ENCODE measurements at places on chromosomes 12 and 14. TPM values are rescaled to one million over a fixed set of nuclear protein-coding genes. Genes with fewer than 3 reads are reported as not detected.

GRCh38 chr12:111925171-111925570, 83.1 kb downstream of the MAPKAPK5 start:
- no peak overlapping the region for H3K27ac ChIP-seq
- no peaks in the 10 kb centered on the region for H3K27me3 ChIP-seq
- no peaks in the 10 kb centered on the region for H3K36me3 ChIP-seq
- no peaks in the 10 kb centered on the region for H3K4me1 ChIP-seq
- no peak overlapping the region for H3K4me3 ChIP-seq

- no peaks in the 10 kb centered on the region for H3K27me3 ChIP-seq
- H3K27ac ChIP-seq = no peak overlapping the region
- H3K36me3 ChIP-seq = no peaks in the 10 kb centered on the region
- DNase-seq = no peak
- H3K4me1 ChIP-seq = peaks cover 6% of the 10 kb centered on the region
These were observed 68.5 kb downstream of the DIP2B start for GRCh38 chr12:50573271-50573670.

GRCh38 chr12:103495469-103496456, at the start of gene C12orf42:
C12orf42 (minus strand) TSS chr12:103495968; CDS start chr12:103478426, 17,542 bp downstream.
- H3K27ac ChIP-seq = peak within 1 kb of the TSS; percentile 71
- peaks cover 12% of the 10 kb centered on the region for H3K27me3 ChIP-seq
- DNase-seq = peak; percentile 79
- H3K4me3 ChIP-seq = peak within 1 kb of the TSS; percentile 87

Gene TPH2
- total RNA-seq = 0.34 TPM

GRCh38 chr12:14239935-14240872, 125.3 kb upstream of the ATF7IP start:
- H3K36me3 ChIP-seq = peaks cover 4% of the 10 kb centered on the region
- peak overlapping the region; percentile 5 for H3K4me3 ChIP-seq

DNA sequence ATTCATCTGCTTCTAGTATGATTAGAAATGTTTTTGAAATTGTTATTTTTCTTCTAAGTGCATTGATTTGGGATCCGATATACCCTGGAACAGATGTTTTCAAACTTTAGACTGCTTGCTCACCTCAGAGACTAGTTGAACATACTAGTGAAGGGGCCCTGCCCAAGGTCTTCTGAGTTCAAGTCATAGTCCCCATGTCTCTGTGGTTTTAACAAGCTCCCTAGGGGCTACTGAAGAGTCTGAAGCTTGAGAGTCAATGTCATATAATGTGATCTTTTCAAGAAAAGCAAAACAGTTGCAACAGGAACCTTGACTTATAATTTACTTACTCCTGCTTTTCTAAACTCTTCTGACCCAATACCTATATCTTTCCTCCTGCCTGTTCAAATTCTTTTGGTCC, 7.5 kb upstream of the UBE2N start:
- H3K36me3 ChIP-seq = no peaks in the 10 kb centered on the region
- peaks cover 3% of the 10 kb centered on the region for H3K27me3 ChIP-seq
- no peak overlapping the region for H3K27ac ChIP-seq
- no peaks in the 10 kb centered on the region for H3K4me1 ChIP-seq
- no peak for DNase-seq

DNA sequence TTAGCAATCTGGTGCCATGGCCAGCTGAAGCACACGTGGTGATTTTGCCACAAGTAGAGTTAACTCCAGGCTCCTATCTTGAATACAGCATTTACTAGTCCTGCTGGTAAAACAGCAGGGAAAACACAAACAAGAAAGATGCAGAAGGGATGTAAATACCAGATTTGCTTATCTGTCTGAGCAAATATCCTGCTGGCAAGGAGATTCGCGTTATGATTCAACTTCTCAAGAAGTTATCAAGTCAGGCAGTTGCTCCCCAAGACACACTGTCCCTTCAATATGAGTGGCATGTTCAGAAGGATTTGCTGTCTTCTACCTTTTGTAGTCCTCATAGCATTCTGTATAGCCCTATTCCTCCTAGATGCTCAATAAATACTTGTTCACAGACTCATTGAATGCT, 171.2 kb upstream of the EGLN3 start:
- no peaks in the 10 kb centered on the region for H3K36me3 ChIP-seq
- no peaks in the 10 kb centered on the region for H3K27me3 ChIP-seq
- H3K27ac ChIP-seq = no peak overlapping the region

DNA sequence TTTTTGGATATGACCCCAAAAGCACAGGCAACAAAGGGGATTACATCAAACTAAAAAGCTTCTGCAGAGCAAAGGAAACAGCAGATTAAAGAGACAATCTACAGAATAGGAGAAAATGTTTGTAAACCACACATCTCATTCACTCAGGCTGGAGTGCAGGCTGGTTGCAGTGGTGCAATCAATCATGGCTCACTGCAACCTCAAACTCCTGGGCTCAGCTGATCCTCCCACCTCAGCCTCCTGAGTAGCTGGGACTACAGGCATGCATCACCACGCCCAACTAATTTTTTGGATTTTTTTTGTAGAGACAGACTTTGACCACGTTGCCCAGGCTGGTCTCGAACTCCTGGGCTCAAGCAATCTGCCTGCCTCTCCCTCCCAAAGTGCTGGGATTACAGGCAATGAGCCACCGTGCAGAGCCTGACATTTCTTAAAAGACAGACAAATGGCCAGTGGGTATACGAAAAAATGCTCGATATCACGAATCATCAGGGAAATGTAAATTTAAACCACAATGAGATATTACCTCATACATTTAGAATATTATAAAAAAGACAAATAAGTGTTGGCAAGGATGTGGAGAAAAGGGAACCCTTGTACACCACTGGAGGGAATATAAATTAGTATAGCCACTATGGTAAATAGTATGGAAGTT, 9.8 kb downstream of the NCKAP5L start:
- H3K4me1 ChIP-seq = peaks cover 6% of the 10 kb centered on the region
- H3K27ac ChIP-seq = no peak overlapping the region
- no peak overlapping the region for H3K4me3 ChIP-seq
- no peaks in the 10 kb centered on the region for H3K36me3 ChIP-seq

- H3K27me3 ChIP-seq = peaks cover 15% of the 10 kb centered on the region
- peak overlapping the region; percentile 63 for H3K4me3 ChIP-seq
- H3K36me3 ChIP-seq = peaks cover 32% of the 10 kb centered on the region
- DNase-seq = peak; percentile 54
- H3K4me1 ChIP-seq = peaks cover 50% of the 10 kb centered on the region
- peak overlapping the region; percentile 78 for H3K27ac ChIP-seq
These were observed 22.5 kb upstream of the C14orf132 start for GRCh38 chr14:96016501-96017160.

Gene KRT83
- not detected for total RNA-seq

DNA sequence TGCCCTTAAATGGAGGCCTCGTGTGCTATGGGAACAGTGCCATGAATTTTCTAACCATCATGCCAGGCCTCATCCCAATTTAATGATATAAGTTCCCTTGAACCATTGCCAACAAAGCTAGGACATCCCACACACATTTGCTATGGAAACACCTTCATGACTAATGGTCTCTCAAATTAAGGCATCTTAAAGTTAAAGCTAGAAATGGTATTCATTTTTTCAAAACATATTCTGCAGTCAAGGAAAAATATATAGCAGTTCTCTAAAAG, 117.3 kb downstream of the BTG1 start:
- no peak overlapping the region for H3K4me3 ChIP-seq
- DNase-seq = no peak
- peaks cover 6% of the 10 kb centered on the region for H3K4me1 ChIP-seq
- H3K36me3 ChIP-seq = no peaks in the 10 kb centered on the region
- no peaks in the 10 kb centered on the region for H3K27me3 ChIP-seq
- peak overlapping the region; percentile 3 for H3K27ac ChIP-seq

Gene HOXC13
- total RNA-seq = not detected

DNA sequence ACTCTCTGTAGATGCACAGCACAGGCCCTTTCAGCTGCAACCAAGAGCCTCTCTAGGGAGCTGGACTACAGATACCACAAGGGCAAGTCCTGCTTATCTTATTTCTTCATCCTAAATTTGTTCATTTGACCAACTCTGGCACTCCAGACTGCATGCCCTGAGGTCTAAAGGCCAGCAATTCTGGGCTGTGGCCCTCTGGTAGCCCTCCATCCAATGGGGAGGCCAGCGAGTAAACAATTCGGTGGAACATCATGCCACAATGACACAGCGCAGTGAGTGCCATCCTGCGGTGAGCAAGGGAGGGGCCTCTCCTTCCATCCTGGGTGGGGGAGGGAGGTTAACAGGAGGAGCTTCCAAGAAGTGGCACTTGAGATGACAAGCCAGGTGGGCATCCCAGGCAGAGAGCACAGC, 652 bp upstream of the SELPLG start:
- peaks cover 31% of the 10 kb centered on the region for H3K4me1 ChIP-seq
- no peak for DNase-seq
- H3K36me3 ChIP-seq = peaks cover 3% of the 10 kb centered on the region
- no peak overlapping the region for H3K27ac ChIP-seq

Gene TAS2R50
- total RNA-seq = 1.3 TPM

GRCh38 chr12:74963867-74964331, 245.7 kb downstream of the KCNC2 start:
- H3K36me3 ChIP-seq = no peaks in the 10 kb centered on the region
- H3K27me3 ChIP-seq = no peaks in the 10 kb centered on the region
- no peak overlapping the region for H3K4me3 ChIP-seq
- no peaks in the 10 kb centered on the region for H3K4me1 ChIP-seq
- no peak overlapping the region for H3K27ac ChIP-seq

Gene DNAL1
- 18.5 TPM for total RNA-seq

GRCh38 chr14:28770630-28771029, 4.0 kb downstream of the FOXG1 start:
- no peaks in the 10 kb centered on the region for H3K36me3 ChIP-seq
- no peak overlapping the region for H3K4me3 ChIP-seq
- DNase-seq = no peak
- peaks cover 39% of the 10 kb centered on the region for H3K27me3 ChIP-seq
- H3K27ac ChIP-seq = peak overlapping the region; percentile 1

Gene SMIM41
- 0.88 TPM for total RNA-seq

Gene CRIP1
- total RNA-seq = 49.3 TPM

DNA sequence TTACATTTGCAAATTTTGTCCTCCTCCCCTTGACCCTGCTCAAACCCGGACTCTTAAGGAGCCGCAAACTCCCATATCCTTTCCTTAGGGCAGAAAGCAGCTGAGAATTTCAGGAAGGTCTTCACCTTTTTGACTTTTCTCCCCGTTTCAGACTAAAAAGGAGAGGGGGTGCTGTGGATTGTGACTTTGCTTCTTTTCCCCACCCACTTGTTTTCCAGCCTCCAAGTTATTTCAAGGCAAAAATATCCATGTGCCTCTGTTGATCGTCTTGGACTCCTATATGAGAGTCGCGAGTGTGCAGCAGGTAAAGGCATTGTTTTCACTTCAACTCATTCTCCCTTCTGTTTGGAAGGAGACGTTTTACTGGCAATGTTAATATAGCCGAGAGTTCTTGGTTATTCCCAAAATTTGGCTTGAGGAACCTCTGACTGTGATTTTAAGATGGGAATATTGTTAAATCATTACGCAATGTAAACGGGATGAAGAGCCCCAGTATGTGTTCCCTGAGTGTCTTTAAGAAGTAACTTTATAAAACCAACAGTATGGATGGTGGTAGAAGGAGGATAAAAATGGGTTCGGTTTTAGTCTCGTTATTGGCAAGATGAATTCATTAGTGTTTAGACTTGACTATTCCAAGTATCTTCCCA, 663 bp downstream of the LRRK2 start:
- DNase-seq = no peak
- no peak overlapping the region for H3K27ac ChIP-seq
- H3K27me3 ChIP-seq = peaks cover 7% of the 10 kb centered on the region

- H3K4me1 ChIP-seq = no peaks in the 10 kb centered on the region
- no peaks in the 10 kb centered on the region for H3K36me3 ChIP-seq
- H3K27me3 ChIP-seq = no peaks in the 10 kb centered on the region
- H3K4me3 ChIP-seq = no peak overlapping the region
- DNase-seq = no peak
- no peak overlapping the region for H3K27ac ChIP-seq
These were observed 77.6 kb upstream of the DACT1 start for GRCh38 chr14:58560208-58560607.

Gene BEGAIN
- total RNA-seq = 7.0 TPM

DNA sequence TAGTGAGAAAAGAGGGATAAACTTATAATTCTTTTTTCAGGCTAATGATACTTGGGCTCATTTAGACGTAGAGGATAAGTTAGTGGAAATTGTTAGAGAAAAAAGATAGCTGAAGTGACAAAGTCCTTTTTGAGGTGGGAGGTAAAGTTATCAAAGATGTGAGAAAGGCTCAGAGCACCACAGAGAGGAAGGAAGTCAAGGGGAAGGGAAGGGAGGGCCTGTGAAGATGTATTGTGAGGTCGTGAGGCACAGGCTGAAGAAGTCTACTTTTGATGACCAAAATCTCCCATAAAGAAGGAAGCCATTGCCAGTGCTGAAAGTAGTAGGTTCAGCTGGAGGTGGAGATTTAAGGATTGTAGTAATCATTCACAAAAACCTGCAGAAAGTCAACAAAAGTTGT, 19.4 kb upstream of the PTGDR start:
- no peak overlapping the region for H3K4me3 ChIP-seq
- peaks cover 2% of the 10 kb centered on the region for H3K27me3 ChIP-seq
- H3K4me1 ChIP-seq = no peaks in the 10 kb centered on the region
- no peak overlapping the region for H3K27ac ChIP-seq
- DNase-seq = no peak

Gene OR4E2
- total RNA-seq = not detected

DNA sequence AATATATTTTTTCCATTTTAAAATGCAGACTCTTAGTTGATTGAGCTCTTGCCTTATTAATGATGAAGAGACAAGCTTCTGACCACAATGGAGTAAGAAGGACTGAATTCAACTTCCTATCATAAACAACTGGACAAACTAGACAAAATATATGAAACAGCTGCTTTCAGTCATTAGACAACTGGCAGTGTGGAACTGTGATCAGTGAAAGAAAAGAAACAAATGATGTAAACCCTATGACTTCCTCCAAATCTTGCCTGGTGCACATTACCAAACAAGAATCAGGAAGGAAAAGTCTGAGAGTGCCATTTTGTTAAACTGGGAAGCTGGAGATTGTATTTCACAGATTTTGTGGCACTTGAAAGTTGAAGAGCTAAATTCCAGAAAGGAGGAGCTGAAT, 154.7 kb upstream of the ATXN7L3B start:
- H3K4me1 ChIP-seq = no peaks in the 10 kb centered on the region
- no peak overlapping the region for H3K4me3 ChIP-seq
- H3K27me3 ChIP-seq = no peaks in the 10 kb centered on the region
- H3K27ac ChIP-seq = no peak overlapping the region
- no peak for DNase-seq

- H3K27ac ChIP-seq = peak overlapping the region; percentile 94
- H3K36me3 ChIP-seq = no peaks in the 10 kb centered on the region
These were observed 759 bp downstream of the NFYB start for GRCh38 chr12:104137001-104137901.

DNA sequence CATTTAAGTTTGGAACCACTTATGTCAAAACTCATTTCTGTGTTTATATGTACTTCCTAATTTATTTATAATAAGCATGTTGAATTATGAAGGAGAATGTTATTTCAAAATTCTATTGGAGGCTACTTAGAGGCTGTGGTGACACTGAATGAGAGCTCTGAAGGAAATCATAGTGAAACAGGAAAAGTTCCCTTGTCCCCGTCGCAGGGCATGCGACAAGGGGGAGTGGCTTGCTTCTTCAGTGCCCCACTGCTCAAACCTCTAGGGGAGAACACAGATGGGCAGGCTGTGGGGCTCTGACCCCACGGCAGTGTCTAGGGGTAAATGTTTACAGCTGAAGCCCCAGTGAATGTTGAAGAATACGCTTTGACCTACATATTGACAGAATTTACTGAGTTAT, 261.9 kb downstream of the RAD51B start:
- no peaks in the 10 kb centered on the region for H3K36me3 ChIP-seq
- peak; percentile 13 for DNase-seq
- no peak overlapping the region for H3K27ac ChIP-seq
- no peaks in the 10 kb centered on the region for H3K27me3 ChIP-seq
- peaks cover 3% of the 10 kb centered on the region for H3K4me1 ChIP-seq
- no peak overlapping the region for H3K4me3 ChIP-seq

GRCh38 chr14:68147303-68147702, 327.7 kb downstream of the RAD51B start:
- H3K27ac ChIP-seq = no peak overlapping the region
- no peaks in the 10 kb centered on the region for H3K27me3 ChIP-seq
- H3K4me1 ChIP-seq = peaks cover 4% of the 10 kb centered on the region
- no peak for DNase-seq
- H3K36me3 ChIP-seq = peaks cover 11% of the 10 kb centered on the region
